ENCODE measurements at places on chromosomes 3 and 15.

GRCh38 chr3:127068871-127069270 is 86.0 kb downstream of the PLXNA1 start:
- no peak for DNase-seq

DNA sequence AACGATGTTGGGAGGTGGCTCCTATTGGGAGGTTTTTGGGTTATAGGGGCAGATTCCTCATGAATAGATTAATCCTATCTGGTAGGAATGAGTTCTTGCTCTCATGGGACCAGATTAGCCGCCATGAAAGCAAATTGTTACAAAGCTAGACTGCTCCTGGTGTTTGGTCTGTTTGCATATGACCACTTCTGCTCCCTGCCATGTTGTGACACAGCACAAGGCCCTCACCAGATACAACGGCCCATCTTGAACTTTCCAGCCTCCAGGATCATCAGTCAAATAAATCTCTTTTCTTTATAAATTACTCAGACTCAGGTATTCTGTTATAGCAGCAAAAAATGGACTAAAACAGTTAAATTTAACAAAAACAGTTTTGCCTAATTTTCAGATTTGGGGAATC is 34.4 kb downstream of the TRIM42 start:
- no peak for DNase-seq

DNA sequence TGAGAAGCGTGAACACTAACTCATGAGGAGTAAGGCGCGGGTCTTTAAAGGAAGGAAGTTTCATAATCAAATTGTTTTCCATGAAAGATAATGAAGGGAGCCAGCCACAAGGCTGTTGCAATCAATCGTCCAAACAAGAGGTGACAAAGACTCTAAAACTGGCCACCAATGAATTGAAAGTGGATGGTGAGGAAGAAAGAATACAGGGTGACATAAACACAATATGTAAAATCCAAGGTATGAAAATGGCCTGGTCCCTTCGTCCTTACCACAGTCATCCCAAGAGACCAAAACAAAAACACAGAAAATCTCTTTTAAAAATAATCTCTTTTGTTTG is 12.0 kb downstream of the CD86 start:
- DNase-seq: no peak

DNA sequence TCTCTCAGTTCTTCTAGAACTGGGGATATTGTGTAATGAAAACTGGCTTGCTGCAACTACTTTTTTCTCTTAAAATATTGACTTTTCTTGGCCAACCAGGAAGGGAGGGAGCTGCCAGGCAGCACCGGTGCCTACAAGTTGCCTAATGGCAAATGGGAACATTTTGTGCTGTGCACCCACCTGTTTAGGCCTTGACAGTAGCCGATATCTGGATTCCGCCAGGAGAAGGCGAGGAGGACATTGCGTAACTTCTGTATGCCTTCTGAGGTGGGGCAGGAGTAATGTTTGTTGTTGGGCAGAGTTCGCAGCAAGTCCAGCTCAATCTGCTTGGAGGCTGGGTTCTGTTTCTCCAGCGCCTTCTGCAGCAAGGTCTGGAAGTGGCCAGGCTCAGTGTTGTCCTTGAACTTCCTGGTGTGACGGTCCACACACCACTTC is 64.9 kb downstream of the TBC1D2B start:
- DNase-seq: no peak

DNA sequence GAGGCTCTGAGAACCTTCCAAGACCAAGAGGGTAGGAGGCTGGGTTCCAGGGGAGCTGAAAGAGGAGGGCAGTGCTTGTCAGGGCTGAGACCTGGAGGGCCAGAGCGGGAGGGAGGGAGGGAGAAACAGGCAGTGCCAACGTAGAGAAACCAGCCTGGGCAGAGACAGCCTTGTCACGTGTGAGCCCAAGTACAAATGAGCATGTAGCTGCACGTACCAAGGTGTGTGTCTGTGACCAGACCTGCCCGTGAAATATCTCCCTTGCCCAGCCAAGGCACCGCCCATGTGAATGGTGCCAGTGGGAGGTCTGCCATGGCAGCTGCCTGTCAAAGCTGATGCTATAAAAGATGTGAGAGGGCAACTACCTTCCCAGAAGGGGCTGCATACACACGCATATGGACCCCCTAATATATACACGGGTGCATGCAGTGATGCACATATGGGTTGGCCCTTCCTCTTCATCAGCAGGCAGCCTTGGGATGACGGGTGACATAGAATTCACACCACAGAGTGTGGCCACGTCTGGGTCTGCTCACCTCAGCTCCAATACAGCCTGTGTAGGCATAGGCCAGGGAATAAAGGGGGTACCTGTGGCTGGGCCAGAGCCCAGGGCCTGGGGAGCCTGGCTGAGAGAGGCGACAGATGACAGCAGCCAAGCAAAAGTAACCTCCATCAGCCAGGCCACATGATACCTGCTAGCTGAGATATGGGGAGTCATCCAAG is 7.8 kb upstream of the CTDSPL start:
- no peak for DNase-seq

- DNase-seq: peak; percentile 51
These were observed 148.0 kb upstream of the OSTN start for GRCh38 chr3:191051037-191051436.

DNA sequence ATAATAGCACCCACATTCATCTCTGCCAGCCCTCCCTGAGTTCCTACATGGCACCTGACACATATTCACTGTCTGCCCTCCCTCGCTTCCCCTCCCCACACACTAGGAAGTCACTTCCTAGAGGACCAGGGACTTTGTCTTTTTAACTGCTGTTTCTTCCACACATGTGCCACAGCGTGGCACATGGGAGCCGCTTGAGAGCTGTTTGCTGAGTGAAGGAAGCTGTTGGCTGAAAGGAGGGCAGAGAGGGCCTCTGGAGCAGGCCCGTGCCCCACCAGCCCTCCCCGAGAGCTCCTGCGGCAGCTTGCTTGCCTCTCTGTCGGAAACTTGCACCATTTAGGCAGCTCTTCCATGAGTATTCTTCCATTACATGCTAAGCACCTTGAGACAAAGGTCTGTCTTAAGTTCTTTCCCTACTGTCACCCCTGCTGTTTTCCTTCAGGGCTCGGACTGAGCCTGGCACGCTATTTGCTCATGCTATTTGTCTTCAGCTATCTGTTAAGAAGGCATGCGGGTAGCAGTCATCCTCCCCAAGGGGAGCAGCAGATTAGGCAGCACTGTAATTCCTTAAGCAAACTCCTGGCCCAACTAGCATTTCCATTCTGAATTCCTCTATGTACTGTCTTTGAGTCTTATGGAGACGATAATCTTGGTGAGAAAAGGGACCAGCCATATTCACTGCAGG is 72.2 kb downstream of the CACNA1D start:
- DNase-seq: no peak

GRCh38 chr3:71185733-71186455 is 397.6 kb downstream of the FOXP1 start:
- DNase-seq: peak; percentile 15

DNA sequence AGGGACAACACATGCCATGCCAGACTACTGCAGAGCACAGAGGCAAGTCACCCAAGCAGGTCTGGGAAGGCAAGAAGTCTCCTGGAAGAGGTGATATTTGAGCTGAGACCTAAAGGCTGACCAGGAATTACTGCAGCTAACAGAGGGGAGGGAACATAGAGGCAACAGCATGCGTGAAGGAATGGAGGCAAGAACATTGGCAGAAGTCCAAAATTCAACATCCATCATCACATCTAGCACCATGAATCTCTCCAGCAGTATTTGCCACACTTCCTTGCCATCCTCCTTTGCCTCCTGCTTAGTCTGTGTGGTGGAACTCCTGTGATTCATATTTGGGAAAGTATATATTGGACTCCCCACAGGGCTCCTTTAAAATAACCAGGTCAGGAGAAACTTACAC is 870 bp upstream of the TSEN2 start:
- DNase-seq: no peak

DNA sequence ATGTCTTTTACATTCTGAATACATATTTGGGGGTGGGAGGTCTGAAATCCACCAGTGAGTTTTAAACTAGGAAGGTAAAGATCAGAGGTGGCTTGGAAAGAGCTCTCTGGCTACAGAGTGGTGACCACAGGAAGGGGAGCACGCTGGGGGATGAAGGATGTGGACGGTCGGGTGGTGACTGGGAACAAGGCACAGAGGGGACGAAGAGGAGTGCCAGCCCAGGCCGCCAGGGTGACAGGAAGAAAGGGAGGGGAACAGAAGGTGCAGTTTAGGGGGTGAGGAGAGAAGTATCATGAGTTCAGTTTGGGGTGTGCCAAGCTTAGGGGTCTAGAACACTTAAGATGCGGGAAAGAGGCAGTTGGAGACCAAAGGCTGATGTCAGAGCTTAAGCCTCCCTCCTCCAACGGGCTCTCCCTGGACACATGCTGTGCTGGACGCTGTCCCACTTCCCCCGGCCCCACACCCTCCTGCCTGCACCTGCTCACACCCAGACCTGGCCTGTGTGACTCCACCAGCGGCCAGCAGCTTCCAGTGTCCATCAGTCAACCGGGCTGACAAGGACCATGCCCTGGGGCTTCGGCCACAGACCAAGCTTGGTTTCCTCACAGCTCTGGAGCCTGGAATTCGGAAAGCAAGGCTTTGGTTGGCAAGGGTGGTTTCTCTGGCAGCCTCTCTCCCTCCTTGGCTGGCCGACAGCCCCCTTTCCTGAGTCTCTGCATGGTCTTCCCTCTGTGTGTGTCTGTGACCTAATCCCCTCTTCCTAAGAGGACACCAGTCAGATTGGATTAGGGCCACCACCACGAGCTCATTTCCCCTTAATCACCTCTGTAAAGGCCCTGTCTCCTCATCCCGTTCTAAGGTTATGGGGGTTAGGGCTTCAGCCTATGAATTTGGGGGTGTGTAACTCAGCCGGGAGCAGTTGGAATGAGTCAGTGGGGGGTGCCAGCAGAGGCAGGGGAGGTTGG is 120.4 kb upstream of the IQSEC1 start:
- no peak for DNase-seq

- no peak for DNase-seq
These were observed 247.2 kb downstream of the LSAMP start for GRCh38 chr3:116198087-116198486.

- no peak for DNase-seq
These were observed 120.0 kb upstream of the TPM1 start for GRCh38 chr15:62922514-62922913.

DNA sequence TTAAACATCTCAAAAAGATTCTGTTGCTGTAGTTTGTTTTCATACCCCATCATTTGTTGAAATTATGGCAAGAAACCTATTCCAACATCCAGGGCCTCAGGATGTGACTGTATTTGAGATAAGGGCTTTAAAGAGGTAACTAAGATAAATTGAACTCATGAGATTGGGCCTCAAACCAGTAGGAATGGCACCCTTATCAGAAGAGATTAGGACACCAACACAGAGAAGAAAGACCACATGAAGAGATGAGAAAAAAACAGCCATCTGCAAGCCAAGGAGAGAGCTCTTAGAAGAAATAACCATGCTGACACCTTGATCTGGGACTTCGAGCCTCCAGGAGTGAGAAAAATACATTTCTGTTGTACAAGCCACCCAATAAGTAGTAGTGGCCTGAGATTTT is 157.7 kb downstream of the CGGBP1 start:
- no peak for DNase-seq

DNA sequence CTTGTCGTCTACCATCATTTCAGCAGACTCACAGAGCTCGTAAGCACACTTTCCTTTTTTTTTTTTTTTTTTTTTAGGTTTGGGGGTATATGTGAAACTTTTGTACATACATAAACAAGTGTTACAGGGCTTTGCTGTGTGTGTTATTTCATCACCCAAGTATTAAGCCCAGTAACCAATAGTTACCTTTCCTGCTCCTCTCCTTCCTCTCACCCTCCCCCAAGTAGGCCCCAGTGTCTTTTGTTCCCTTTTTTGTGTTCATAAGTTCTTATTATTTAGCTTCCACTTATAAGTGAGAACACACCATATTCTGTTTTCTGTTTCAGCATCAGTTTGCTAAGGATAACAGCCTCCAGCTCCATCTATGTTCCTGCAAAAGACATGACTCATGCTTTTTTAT is 746.8 kb downstream of the GRM7 start:
- DNase-seq: no peak

DNA sequence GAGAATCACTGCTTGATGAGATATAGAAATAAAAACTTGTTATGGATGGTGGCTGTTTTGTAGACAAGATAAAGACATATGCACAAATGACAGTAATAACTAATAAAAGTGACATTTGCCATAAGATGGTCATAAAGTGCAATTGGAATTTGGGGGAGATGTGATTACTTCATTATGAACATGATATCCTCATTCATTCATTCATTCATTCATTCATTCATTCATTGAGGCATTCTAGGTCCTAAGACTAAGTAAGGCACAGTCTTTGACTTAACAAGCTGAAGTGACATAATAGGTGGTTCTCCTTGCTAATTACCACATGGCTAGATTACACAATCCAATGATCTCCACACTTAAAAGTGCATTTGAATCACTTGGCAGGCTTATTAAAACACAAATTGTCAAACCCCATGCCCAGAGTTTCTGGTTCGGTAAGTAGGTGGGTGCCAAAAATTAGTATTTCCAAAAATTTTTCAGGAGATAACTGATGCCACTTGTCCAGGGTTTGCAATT is 18.9 kb downstream of the RAP2B start:
- no peak for DNase-seq

DNA sequence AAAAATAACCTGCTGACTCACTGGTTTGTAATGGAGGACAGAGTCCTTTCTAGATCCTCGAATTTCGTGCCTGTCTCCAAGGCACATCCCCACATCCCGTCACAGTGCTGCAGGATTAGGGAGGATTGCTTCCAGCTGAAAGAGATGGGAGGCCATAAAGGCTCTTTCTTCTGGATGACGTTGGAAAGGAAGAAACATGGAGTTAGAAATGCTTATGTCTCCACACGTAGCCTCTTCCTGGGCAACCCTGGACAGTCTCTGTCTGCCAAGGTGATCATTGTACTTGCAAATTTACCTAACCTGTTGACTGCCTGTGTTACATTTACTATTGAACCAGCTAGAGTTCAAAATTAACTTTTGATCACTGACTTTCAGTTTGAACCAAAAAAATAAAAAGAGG is 27.6 kb upstream of the VILL start:
- peak; percentile 67 for DNase-seq

DNA sequence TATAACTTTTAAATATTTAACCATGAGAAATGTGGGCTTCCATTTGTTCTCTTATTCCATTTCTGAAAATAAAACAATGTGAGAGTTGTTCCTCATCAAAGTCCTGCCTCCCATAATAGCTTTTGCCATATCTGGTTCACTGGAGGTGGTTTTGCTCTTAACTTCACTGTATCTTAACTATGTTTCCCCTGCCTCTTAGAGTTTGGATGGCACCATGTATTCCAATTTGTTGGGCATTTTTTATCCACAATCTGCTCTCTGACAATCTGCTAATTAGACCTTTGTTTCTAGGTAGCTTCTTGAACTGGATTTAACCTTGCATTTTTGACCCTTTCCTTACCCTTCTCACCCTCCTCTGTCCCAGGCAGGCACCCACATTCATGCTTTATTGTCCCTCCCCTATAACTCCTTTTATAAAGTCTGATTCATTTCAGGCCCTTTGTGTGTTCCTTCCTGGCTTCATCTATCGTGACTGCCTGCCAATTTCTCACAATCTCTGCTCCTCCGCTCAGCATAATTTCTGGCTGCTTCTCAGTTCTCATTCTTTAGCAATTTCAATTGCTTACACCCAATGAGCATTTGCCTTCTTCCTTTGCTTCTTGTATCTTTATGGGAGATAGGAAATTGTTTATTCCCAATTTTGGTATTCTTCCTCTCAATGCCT is 144.2 kb upstream of the ARHGEF26 start:
- DNase-seq: peak; percentile 42
